Large intestine (tissue), 12 donors: ENCODE measurements at places on chromosomes 11 and 22. TPM values are rescaled to one million over a fixed set of nuclear protein-coding genes. Genes with fewer than 3 reads are reported as not detected.

Gene CARD18
- polyA plus RNA-seq, result not detected

Gene DDB1
- 157 TPM for polyA plus RNA-seq

Gene MAP6
- polyA plus RNA-seq, result 20.1 TPM

DNA sequence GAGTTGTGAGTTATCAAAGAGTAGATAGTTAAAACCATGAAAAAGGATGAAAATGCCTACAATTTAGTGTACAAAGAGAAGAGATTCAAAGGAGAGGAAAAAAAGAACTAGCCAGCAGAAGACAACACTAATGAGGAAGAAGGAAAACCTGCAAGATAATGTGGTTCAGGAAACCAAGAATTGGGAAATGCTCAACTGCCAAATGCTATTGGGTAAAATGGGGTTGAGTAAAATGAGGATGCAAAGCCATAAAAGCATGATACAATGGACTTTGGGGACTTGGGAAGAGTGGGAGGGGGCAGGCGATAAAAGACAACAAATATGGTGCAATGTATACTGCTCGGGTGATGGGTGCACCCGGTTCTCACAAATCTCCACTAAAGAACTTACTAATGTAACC lies 7.6 kb upstream of the OR52K2 start:
- no peaks in the 10 kb centered on the region for H3K4me1 ChIP-seq
- no peak overlapping the region for H3K4me3 ChIP-seq
- no peaks in the 10 kb centered on the region for H3K36me3 ChIP-seq
- DNase-seq, result no peak

DNA sequence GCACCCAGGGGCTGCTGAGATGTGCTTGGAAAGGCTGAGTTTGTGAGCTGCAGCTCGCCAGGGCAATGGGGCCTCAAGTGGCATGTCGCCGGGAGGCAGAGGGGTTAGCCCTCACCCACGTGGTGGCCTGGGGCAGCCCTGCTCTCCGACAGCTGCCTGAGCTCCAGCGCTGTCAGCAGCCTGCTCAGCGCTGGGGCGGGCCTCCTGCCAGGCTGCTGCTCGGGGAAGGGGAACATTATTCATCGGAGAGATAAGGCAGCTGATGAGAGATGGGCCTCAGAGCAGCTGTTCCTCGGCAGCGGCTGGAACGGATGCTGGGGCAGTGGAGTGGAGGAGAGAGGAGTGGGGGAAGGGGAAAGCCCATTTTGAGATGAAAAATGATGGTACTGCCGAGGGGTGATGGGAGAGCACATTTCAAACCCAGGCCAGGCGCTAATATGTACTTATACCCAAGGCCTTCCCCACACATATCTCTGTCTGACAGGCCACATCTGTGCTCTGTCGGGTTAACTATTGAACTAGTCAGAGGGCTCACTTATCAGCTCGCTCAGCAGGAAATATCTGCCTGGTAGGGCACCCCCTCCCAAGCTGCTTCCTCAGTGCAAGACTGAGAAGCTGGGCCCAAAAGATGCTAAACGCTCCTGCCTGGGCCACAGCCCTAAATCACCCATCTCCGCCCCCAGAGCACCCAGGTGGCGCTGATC lies 79.5 kb downstream of the TIMP3 start:
- peaks cover 4% of the 10 kb centered on the region for H3K27me3 ChIP-seq
- peak; percentile 77 for DNase-seq
- H3K27ac ChIP-seq, result peak overlapping the region; percentile 42
- H3K4me1 ChIP-seq, result peaks cover 12% of the 10 kb centered on the region
- H3K4me3 ChIP-seq, result no peak overlapping the region
- H3K36me3 ChIP-seq, result no peaks in the 10 kb centered on the region

DNA sequence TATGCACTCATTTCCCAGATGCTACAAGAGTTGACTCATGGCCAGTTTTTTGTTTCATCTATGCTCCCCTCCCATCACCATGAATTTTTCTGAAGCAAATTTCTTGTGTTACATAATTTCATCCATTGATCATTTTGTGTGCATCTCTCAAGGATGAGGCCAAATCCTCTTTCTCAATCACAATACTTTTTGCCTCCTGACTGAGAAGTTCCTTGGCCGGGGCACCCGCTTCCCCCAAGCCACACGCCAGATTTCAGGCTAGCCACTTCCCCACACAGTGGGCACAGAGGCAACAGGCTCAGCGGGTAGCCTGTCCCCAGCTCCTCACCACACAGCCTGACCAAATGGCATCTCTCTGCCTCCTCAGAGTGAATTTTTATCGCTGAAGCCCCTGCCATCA lies 9.8 kb upstream of the DSCAML1 start:
- H3K27me3 ChIP-seq, result no peaks in the 10 kb centered on the region
- no peaks in the 10 kb centered on the region for H3K36me3 ChIP-seq
- no peak for DNase-seq
- peaks cover 10% of the 10 kb centered on the region for H3K4me1 ChIP-seq
- no peak overlapping the region for H3K27ac ChIP-seq

- no peak overlapping the region for H3K27ac ChIP-seq
- no peaks in the 10 kb centered on the region for H3K27me3 ChIP-seq
- H3K4me1 ChIP-seq, result no peaks in the 10 kb centered on the region
- H3K4me3 ChIP-seq, result no peak overlapping the region
Observed at GRCh38 chr11:9859554-9860305, 195.9 kb downstream of the SWAP70 start.
